CD4-positive, alpha-beta T cell treated with Interleukin-2 at 100 ng/mL for 4 hours (primary cell): ENCODE measurements at places on chromosomes 16 and 17.

GRCh38 chr17:40720899-40721298 is 17.3 kb upstream of the KRT24 start:
- DNase-seq, result no peak

DNA sequence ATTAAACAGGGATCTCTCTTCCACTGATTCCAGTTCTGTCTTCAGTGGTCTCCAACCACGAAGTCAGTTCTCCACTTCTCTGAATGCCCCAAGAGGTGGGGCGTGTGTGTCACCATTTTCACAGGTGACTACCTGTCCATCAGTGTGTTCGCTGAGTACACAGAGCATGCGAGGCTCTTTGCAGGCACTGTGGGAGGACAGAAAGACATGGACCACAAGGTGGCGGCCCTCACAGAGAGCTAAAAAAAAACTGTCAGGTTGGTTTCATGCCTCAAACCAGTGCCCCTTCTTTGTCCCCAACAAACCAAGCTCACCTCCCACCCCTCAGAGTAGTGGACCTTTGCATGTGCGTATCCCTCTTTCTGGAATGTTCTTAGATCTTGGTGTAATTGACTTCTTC is 13.8 kb downstream of the EMP2 start:
- DNase-seq, result no peak

GRCh38 chr16:85995541-85996423 is 96.8 kb downstream of the IRF8 start:
- DNase-seq, result no peak

DNA sequence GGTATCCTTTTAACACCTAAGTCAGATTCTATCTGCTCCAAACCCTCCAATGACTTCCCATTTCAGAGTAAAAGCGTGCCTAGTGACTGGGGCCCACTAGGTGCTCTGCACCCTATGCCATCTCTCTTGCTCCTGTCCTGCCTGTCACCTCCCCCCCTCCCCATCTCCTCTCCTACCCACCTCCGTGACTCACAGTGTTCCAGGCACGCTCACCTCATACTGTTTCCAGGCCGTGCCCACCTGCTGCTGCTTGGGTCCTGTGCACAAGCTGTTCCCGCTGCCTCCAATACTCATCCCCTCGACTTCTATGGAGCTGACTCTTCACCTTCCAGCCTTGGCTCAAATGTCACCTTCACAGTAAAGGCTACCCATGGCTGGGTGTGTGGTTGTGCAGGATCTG is 21.7 kb downstream of the DNAH3 start:
- DNase-seq, result no peak

DNA sequence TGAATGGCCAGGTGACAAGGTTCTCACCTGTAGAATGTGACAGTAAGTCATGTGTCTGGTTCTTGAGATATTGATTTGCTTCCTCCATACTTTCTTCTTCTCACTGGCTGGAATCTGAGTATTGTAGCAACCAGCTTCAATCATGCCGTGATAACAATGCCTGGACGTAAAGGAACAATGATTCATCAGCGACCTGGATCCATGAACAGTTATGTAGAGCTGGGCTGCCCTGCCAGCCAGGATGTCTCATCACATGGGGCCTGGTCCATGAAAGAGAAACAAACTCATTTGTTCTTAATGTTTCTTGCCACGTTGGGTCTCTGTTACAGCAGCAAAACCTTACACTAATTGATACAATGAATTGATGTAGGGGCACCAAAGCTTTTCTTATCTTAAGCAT is 627.2 kb downstream of the TOX3 start:
- DNase-seq, result no peak

DNA sequence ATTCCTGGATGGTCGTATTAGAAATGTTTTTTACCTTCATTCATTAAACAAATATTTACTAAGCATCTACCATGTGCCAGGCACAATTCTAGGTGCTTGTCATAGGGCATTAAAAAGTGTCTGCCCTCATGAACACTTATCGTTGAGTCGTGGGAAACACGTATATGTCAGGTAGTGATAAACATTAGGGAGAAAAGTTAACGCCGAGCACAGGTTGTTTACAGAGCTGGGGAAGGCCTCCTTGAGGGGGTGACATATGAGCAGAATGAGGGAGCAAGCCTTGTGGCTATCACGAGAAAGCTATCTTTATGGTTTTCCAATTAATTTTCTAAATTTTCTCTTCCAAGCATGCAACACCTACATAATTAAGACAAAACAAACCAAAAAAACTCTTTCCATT is 985 bp upstream of the ZNF213 start:
- no peak for DNase-seq

DNA sequence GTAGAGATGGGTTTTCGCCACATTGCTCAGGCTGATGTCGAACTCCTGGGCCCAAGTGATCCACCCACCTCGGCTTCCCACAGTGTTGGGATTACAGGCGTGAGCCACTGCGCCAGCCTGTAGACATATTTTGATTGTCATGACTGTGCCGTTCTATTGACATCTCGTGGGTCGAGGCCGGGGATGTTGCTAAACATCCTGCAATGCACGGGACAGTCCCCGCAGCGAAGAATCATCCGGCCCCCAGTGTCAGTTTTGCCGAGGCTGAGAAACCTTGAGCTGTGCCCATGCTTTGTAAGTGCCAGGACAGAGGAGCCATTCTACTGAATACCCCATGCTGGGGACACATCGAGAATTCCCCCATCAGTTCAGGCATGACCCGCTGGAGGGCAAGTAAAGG is 69.1 kb upstream of the GSE1 start:
- DNase-seq, result no peak

DNA sequence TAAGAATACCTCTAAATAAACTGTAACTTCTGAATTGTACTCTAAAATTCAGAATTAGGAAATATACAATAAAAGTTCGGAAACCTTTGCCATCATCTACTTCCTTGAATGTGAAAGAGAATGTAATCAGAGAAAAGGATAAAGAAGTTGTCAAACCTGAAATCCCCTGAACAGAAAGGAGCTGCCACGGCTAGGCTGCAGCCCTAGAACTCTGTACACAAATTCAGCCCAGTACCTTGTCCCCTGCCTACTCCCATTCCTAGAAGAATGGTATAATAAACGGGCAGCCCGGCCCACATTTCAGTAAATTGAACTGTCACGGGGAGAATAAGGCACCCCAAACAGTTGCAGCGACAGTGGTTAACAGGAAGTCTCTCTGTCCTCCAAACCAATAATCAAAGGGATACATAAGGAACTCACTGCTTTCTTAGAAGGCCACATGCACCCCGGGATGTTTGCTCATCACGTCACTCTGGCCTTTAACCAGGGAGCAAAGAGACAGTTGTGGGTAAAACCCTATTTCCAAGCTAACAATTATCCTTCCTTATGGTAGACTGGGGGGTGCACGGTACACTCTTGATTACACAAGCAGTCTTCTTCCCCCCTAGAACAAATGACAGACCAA is 24.3 kb upstream of the RFFL start:
- DNase-seq, result peak; percentile 44

GRCh38 chr17:62994931-62995330 is 28.9 kb downstream of the TANC2 start:
- DNase-seq, result no peak

DNA sequence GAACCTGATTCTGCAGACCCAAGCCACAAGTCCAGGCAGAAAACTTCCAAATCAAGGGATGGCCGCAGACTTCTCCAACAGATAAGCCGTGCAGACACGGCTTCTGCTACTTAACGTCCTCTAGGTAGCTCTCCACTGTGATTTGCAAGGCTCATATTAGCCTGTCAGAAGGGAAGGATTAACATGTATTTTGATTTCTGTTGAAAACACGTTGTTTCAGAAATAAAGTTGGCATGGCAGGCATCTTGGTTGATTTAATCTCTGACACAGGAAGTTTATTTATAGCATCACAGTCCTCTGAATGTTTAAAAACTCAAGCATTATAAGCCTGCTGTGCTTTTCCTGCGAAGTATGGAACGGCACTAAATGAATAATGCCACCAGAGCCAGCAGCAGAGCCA is 166.8 kb upstream of the TOX3 start:
- DNase-seq, result no peak

DNA sequence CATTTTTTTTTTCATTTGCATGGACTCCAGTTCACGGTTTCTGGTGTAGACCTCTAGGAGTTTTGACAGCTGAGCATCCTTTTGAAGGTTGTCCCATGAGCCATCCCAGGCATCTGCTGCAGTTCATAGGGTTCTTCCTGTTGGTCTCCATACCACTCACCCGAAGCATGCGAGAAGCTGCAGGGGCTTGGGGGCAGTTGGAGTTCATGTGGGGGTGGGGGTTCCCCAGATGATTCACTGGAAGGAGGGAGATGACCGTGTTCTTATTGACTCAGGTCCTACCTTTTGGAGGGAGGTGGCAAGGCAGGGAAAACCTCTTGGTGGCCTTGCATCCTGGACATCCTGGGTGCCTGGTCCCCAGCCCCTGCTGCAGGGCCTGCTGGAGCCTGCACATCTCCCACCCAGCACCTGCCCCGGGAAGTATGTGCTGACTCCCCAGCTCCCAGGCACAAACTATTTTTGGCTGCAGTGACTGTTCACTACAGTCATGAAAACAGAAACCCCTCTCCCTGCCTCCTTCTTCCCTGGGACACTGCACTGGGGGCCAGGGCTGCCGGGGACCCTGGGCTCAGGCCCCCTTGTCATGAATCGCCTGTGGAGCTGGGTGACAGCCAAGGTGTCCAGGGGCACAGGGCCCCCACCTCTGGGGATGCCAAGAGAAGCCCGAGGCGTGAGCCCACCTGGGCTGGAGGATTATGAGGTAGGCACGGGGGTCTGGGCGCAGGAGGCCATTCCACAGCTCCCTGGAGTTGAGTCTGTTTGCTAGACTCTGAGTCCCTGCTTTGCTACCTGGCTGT is 64.9 kb upstream of the LGALS9 start:
- no peak for DNase-seq

- DNase-seq, result no peak
Observed at GRCh38 chr17:49229076-49229804, 1.3 kb downstream of the PHOSPHO1 start.
